ENCODE measurements at places on chromosomes 11 and 22. TPM values are rescaled to one million over a fixed set of nuclear protein-coding genes. Genes with fewer than 3 reads are reported as not detected.

DNA sequence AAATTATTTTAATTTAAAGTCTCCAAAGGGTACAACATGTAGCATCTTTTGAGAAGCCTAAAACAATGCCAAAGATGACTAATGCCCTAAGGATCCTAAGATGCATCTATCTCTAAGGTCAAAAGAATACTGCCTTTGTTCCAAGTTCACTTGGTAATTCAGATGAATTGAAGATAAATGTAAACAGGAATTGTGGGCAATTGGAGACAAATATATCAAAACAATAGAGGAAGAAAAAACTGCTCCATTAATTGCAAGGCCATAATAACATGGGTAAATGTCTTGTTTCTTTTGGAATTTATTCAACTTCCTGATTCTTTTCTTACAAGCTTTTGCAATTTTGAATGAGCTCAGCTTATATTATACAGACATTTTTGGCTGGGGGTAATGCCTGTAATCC lies 338.6 kb downstream of the TTC28 start:
- H3K4me1 ChIP-seq: peaks cover 30% of the 10 kb centered on the region
- H3K36me3 ChIP-seq: no peaks in the 10 kb centered on the region
- no peaks in the 10 kb centered on the region for H3K27me3 ChIP-seq

DNA sequence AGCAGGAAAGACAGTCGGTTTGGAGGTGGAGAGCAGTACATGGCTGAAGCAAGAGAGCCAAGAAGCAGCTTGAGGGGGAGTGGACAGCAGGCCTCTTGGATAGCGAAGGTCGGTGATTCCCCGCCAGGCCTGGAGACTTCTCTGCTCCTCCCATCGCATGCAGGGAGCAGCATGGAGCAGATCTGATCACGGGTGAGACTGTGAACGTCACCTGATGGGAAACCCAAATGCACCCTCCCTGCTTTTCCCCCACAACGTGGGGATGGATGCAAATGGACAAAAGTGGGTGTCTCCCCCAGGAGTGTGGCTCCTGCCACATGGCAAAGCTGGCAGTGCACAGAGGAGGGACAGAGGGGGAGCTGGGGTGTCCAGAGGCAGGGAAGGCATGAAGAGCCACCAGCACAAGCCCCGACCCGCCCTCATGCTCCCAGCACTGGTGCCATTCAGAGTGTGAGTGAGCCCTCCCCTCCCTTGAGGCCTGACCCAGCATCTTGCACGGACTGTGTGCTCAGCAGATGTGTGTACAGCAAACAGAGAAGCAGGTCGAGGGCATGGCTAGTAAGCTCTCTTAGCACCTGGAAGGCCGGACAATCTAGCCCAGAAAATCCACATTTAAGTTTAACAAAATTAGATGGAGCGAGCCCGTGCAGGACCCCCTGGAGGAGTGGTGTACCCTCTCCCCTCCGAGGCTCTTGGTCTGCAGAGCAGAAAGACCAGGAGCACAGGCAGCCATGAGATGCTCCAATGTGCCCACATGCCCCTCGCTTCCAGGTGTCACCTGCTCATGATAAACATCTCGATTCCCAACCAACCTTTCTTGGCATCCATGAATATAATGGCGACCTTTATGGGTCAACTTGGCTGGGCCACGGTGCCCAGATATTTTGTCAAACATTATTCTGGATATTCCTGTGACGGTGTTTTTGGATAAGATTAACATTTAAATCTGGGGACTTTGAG lies 661.7 kb downstream of the TBC1D22A start:
- H3K27ac ChIP-seq: no peak overlapping the region
- H3K36me3 ChIP-seq: no peaks in the 10 kb centered on the region
- no peak for DNase-seq
- no peaks in the 10 kb centered on the region for H3K4me1 ChIP-seq

GRCh38 chr22:24413271-24413670 lies 14.1 kb upstream of the ADORA2A start:
- DNase-seq: no peak
- H3K27me3 ChIP-seq: no peaks in the 10 kb centered on the region
- H3K36me3 ChIP-seq: no peaks in the 10 kb centered on the region
- peaks cover 7% of the 10 kb centered on the region for H3K4me1 ChIP-seq

DNA sequence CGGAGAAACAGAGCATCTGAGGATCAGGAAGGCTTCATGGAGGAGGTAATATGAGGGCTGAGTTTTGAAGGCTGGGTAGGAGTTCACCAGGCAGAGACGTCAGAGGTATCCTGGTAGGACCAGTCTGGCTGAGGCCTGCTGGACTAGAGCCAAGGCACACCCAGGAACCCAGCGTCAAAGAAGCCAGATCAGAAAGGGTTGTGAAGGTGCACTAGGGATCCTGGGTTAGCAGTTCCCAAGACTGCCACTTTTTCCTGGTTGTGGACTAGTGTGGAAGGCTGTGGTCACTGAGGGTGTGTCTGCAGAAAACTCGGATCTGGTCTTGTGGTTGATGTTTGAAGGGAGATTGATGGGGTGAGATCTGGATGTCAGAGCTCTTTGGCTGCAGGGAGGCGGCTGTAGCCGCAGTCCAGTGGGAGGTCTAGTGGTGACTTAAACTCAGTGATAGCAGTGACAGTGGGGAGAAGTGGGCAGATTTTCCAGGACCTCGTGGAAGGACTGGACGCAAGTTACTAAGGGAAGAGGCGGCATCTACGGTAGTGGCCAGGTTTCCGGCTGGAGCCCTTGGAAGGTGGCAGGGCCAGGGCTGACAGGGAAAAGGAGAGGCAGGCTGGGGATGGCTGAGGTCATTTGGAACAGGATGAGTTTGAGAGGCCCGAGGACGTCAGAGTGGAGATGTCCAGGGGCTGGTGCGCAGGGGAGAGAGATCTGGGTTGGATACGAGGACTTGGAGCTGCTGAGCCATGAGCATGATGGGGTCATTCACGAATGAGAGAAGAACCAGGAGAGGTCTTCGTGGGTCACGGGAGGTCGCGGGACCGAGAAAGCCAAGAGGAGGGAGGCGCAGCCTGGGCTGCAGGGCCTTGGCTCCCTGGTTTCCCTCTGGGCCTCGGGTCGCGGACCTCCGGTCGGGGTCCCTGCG lies 10.9 kb downstream of the RELA start:
- no peaks in the 10 kb centered on the region for H3K27me3 ChIP-seq
- H3K4me1 ChIP-seq: peaks cover 62% of the 10 kb centered on the region
- H3K36me3 ChIP-seq: peaks cover 2% of the 10 kb centered on the region
- peak overlapping the region; percentile 91 for H3K27ac ChIP-seq

DNA sequence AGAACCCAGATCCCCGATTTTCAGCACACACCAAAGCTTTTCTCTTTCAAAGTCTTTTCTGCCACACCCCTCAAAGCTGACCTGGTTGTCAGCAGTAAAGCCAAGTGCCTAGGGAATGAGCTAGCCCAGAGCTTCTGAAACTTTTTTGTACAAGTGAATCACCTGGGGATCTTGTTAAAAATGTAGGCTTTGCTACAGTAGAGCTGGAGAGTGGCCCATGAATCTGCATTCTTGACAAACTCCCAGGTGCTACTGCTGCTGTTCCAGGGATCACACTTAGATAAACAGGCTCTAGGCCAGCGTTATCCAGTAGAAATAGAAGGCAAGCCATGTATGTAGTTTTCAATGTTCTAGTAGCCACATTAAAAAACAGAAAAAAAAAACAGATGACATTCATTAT lies 21.8 kb upstream of the NAV2 start:
- DNase-seq: no peak
- H3K27ac ChIP-seq: no peak overlapping the region
- no peaks in the 10 kb centered on the region for H3K36me3 ChIP-seq
- no peak overlapping the region for H3K4me3 ChIP-seq

The GLB1L2 gene
- total RNA-seq: 0.36 TPM

DNA sequence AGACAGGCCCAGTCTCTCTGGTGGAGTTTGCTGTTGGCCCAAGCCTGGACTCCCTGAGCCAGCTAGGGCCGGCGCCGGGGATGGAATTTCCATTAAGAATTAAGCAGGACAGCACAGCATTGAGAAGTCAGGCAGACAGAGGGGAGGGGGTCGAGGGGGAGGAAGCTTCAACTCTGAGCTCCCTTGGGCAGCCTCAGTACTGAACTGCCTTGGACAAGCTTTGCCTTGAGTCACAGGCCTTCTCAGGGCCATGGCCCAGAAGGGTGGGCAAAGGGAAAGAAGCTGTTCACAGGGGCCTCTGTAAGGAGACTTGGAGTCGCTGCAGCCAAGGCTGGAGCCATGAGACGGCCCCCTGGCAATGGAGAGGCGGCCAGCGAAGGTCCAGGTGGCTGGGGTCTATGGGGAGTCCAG lies 2.6 kb upstream of the INSC start:
- no peak overlapping the region for H3K4me3 ChIP-seq
- H3K4me1 ChIP-seq: peaks cover 8% of the 10 kb centered on the region
- H3K27ac ChIP-seq: no peak overlapping the region
- H3K27me3 ChIP-seq: no peaks in the 10 kb centered on the region
- no peak for DNase-seq

DNA sequence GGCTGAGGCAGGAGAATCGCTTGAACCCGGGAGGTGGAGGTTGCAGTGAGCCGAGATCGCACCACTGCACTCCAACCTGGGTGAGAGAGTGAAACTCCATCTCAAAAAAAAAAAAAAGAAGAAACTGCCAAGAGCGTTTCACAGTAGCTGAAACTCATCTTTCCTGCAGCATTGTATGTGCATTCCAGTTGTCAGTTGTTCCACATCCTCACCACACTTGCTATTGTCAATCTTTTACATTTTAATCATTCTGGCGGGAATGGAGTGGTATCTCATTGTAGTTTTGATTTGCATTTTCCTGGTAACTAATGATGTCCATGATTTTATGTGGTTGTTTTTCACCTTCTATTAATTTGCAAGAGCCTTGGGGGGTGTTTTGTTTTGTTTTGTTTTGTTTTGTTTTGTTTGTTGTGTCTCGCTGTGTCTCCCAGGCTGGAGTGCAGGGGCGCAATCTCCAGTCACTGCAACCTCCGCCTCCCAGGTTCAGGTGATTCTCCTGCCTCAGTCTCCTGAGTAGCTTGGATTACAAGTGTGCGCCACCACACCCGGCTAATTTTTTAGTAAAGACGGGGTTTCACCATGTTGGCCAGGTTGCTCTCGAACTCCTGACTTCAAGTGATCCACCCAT lies 8.1 kb upstream of the GNB1L start:
- H3K27ac ChIP-seq: no peak overlapping the region
- H3K4me1 ChIP-seq: no peaks in the 10 kb centered on the region
- DNase-seq: no peak
- no peaks in the 10 kb centered on the region for H3K36me3 ChIP-seq
- H3K4me3 ChIP-seq: no peak overlapping the region
- H3K27me3 ChIP-seq: no peaks in the 10 kb centered on the region

The IGLL1 gene
- not detected for total RNA-seq

- no peak overlapping the region for H3K27ac ChIP-seq
- DNase-seq: no peak
- no peak overlapping the region for H3K4me3 ChIP-seq
- no peaks in the 10 kb centered on the region for H3K36me3 ChIP-seq
Measured at GRCh38 chr22:30296833-30297232, 7.5 kb upstream of the CASTOR1 start.

GRCh38 chr22:36097880-36098279 lies 62.7 kb downstream of the APOL3 start:
- H3K4me3 ChIP-seq: no peak overlapping the region
- no peaks in the 10 kb centered on the region for H3K4me1 ChIP-seq
- H3K27ac ChIP-seq: no peak overlapping the region

The C1QTNF6 gene
- 2.2 TPM for total RNA-seq

- H3K27me3 ChIP-seq: no peaks in the 10 kb centered on the region
- no peak overlapping the region for H3K27ac ChIP-seq
- no peak for DNase-seq
- H3K36me3 ChIP-seq: no peaks in the 10 kb centered on the region
- no peaks in the 10 kb centered on the region for H3K4me1 ChIP-seq
- no peak overlapping the region for H3K4me3 ChIP-seq
Measured at GRCh38 chr11:42812361-42812760, 499.4 kb upstream of the API5 start.

The SAA2 gene
- 2.6 TPM for total RNA-seq

- no peak overlapping the region for H3K4me3 ChIP-seq
- H3K27ac ChIP-seq: no peak overlapping the region
- no peaks in the 10 kb centered on the region for H3K36me3 ChIP-seq
- DNase-seq: no peak
Measured at GRCh38 chr11:75066061-75066460, 30.6 kb downstream of the OR2AT4 start.

DNA sequence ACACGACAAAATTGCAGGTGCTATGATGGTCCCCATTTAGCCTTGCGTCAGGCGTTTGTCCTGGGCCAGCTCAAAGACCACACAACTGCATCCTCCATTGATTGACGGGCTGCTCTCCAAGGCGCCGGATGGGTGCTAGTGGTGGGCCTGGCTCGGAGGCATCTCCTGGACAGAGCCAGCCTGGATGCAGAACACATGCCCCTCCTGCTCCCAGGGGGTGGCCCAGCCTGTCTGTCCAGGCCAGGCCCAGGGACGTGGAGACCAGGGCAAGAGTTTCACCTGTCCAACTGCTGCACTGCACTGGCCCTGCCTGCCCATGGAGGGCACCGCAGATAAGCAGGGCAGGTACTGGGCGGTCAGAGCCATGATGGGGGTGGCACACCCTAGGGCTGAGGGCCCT lies 23.4 kb upstream of the FGF19 start:
- DNase-seq: no peak
- H3K36me3 ChIP-seq: no peaks in the 10 kb centered on the region
- H3K27ac ChIP-seq: no peak overlapping the region
- H3K4me1 ChIP-seq: no peaks in the 10 kb centered on the region

DNA sequence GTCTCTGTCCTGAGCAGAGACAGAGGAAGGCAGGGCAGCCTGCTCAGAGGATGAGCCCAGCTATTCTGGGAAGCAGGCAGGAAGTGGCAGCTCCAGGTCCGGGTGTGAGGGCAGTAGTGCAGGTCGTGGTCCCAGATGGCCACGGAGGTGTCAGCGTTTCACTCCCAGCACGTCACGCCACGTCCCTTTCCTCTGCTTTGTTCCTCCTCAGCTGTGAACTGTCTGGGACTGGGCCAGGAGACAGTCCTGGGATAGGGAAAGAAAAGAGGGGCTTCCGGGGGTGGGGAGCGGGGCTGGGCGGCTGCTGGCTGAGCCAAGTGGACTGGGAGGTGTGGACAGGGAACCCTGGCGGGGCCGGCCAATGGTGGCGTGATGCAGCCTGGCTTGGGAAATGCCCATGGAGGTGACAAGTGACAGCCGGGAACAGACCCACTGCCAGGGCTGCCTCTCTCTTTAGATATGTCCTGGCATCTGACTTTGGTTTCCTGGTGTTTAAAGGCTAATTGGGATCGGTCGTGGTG lies 64.7 kb downstream of the KCNQ1 start:
- no peaks in the 10 kb centered on the region for H3K27me3 ChIP-seq
- no peak overlapping the region for H3K4me3 ChIP-seq
- H3K36me3 ChIP-seq: no peaks in the 10 kb centered on the region
- H3K4me1 ChIP-seq: peaks cover 49% of the 10 kb centered on the region
- H3K27ac ChIP-seq: no peak overlapping the region

GRCh38 chr11:2929531-2929949 lies 320 bp upstream of the PHLDA2 start:
- peak; percentile 50 for DNase-seq
- H3K36me3 ChIP-seq: no peaks in the 10 kb centered on the region
- H3K4me3 ChIP-seq: peak overlapping the region; percentile 56
- peaks cover 14% of the 10 kb centered on the region for H3K4me1 ChIP-seq

The SMIM35 gene
- total RNA-seq: not detected

Measured in heart right ventricle (tissue), 16 donors.